ENCODE measurements at places on chromosomes 13 and 19. TPM values are rescaled to one million over a fixed set of nuclear protein-coding genes. Genes with fewer than 3 reads are reported as not detected.

- no peak for DNase-seq
Measured at GRCh38 chr13:45943120-45943519, 91.6 kb upstream of the SIAH3 start.

DNA sequence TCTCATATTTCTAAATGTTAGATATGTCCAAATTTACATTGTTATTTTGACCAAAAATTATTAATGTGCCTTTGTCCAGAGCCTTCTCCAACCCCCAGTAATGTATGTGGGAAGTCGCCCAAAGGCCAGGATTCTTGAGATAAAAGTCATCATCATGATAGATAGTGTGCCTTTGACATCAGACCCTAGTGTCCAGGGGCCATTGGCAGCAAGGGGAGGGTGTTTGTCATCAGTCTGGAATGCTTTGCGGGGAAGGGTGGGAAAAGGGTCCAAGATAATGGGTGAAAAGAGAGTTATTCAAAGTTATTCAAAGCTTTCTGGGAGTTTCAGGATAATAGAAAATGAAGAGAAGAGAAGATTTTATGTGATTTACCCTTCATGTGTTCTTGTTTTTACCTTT, 909.5 kb upstream of the GPC6 start:
- no peak for DNase-seq

GRCh38 chr19:54035215-54036178, 28.2 kb downstream of the VSTM1 start:
- DNase-seq: no peak

- DNase-seq: no peak
Measured at GRCh38 chr19:49574206-49574755, 6.1 kb downstream of the NOSIP start.

The PCDH8 gene
- not detected for polyA plus RNA-seq
